ENCODE measurements at places on chromosomes 5 and 9. TPM values are rescaled to one million over a fixed set of nuclear protein-coding genes. Genes with fewer than 3 reads are reported as not detected.

Gene PIP5K1B
- polyA plus RNA-seq = 5.0 TPM

Gene GABRG2
- not detected for polyA plus RNA-seq

Gene KIAA0825
- 0.84 TPM for polyA plus RNA-seq

Gene PPP2CA
- 215 TPM for polyA plus RNA-seq

Gene SPINK1
- not detected for polyA plus RNA-seq

Gene HNRNPAB
- polyA plus RNA-seq = 70.6 TPM
